ENCODE measurements at places on chromosomes 4 and X.
A peak's percentile ranks its signal among the peaks of the same experiment; 100 is the strongest.

- no peak for DNase-seq
Measured at GRCh38 chr4:147960971-147961370, 229.1 kb downstream of the ARHGAP10 start.

- no peak for DNase-seq
Measured at GRCh38 chr4:126071346-126072333, 756.9 kb downstream of the FAT4 start.

DNA sequence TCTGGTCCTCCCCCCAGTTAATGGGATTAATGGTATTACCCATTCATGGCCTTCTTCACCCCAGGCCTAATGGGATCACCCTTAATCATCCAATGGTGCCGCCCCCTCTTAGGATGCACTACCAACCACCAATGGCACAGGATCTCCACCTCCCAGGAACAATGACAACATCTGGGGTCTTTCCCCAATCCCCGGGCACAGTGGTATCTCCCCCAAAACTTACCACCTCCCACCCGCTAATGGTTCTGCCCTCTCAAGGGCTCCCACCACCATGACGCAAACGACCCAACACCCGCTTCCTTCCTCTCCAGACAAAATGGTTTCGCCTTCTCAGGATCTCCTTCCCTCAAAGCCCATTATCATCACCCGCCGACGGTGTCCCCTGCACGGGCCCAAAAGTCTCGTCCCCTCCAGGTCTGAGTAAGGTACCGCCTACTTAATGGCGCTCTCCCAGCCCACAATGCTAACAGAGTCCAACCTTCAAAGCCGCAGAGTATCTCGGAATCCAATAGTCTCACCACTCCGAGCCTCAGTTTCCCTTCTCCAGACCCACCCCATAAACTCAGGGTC, 458 bp downstream of the GRIPAP1 start:
- DNase-seq: no peak

- no peak for DNase-seq
Measured at GRCh38 chr4:172543249-172543648, 625.4 kb upstream of the GALNT7 start.

GRCh38 chr4:80092088-80092487, 19.1 kb upstream of the ANTXR2 start:
- DNase-seq: no peak

- no peak for DNase-seq
Measured at GRCh38 chr4:137638934-137639333, 106.6 kb upstream of the PCDH18 start.

DNA sequence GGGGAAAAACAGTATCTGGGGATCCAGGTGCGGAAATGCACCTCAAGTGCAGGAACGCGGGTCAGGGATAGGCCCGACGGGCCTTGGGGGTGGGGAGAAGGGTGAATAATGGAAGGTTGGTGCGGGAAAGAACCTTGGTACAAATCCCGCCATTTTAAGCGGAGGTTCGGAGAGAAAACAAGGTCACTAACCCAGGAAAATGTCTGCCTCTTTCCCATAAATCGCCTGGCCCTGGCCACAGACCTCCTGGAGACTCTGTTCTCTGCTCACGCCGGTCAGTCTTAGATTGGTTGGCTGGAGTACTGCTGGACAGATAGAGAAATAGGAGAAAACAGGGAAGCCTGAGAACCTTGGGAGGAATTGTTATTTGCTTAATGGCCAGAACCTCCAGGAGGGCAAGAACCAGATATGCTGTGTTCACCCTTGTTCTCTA, 897 bp upstream of the FBXL5 start:
- DNase-seq: no peak

DNA sequence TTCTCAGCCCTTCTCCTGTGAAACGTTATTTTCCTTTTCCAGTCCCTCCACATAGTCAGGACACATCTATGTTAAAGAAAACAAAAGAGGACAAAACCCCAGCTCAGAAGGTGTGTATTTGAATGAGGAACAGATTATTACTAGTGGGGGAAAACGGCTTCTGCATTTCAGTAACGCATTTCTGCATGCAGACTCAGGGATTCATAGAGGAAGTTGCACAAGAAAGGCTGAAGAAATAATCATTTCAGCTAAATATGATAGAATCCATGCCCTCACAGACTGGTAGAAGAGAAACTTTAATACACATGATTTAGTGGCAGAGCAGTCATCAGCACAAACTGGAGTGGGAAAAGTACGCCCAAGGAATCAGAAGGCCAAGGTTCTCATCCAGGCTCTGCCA, 270.8 kb upstream of the FGF13 start:
- DNase-seq: no peak

- no peak for DNase-seq
Measured at GRCh38 chr4:37023504-37023903, 221.0 kb upstream of the NWD2 start.

- no peak for DNase-seq
Measured at GRCh38 chr4:133524369-133524768, 375.3 kb downstream of the PCDH10 start.

GRCh38 chr4:155819066-155819465, 47.0 kb downstream of the ASIC5 start:
- no peak for DNase-seq

DNA sequence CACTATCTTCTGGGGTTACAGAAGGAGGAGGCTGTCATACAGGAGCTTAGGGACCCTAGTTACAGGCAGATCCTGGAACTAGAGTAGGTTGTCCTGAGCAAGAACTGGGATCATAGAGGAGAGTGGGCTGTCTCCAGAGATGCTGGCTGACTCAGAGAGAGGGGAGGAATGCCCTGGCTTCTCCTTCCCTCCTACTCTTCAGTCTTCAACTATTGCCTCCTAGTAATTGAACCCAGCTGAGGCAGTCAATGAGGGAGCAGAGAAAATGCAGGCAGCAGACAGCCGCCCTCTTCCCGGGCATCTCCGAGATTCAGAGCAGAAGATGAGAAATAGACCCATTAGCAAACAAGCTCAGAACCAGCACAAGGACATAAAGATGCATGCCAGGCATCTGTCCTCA, 118.3 kb upstream of the PDE5A start:
- DNase-seq: no peak

DNA sequence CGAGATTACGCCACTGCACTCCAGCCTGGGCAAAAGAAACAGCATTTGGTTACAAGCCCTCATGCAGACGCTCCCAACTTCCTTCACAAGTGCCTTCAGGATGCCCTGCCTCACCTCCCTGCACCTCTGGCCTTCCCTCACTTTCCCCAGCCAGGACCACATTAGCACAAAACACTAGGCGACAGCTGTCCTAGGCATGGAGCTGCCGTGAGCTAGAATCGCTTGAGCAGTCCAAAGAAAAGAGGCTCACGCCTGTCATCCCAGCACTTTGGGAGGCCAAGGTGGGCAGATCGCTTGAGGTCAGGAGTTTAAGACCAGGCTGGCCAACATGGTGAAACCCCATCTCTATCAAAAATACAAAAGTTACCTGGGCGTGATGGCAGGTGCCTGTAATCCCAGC, 15.8 kb downstream of the RNF212 start:
- no peak for DNase-seq

- no peak for DNase-seq
Measured at GRCh38 chr4:36280555-36280954, 861 bp upstream of the DTHD1 start.

DNA sequence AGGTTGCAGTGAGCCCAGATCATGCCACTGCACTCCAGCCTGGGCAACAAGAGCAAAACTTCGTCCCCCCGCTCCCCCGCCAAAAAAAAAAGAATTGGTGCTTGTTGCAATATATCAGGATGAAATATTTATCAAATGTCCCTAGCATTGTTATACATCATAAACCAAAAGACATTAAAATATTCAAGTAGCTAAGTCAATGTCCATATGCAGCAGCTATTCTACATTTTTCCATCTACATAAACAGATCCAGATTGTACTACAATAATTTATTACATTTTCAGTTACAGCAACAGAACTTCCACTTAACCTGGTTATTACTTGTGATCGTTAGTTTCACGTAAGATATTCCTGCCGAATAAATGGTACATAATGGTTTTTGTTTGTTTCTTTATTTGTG, 64.1 kb downstream of the ARAP2 start:
- DNase-seq: no peak

- DNase-seq: no peak
Measured at GRCh38 chr4:88743696-88744095, 46.1 kb upstream of the NAP1L5 start.

DNA sequence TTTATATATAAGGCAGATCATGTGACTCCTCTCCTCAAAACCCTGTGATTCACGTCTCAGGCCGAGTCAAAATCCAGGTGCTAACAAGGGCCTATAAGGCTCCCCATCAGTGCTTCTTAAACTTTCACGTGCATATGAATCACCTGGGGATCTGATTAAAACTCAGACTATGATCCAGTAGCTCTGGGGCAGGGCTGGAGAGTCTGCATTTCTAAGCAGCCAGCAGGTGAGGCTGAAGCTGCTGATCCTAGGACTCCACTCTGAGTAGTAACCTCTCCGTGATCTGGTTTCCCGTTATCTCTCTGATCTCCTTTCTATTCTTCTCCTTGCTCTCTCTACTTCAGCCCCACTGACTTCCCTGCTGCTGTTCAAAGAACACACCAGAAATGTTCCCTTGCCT, 252.4 kb upstream of the RPS6KA3 start:
- no peak for DNase-seq

GRCh38 chr4:55866973-55867574, 13.6 kb downstream of the EXOC1 start:
- peak; percentile 10 for DNase-seq

GRCh38 chr4:89616382-89616781, 220.6 kb downstream of the SNCA start:
- DNase-seq: no peak

DNA sequence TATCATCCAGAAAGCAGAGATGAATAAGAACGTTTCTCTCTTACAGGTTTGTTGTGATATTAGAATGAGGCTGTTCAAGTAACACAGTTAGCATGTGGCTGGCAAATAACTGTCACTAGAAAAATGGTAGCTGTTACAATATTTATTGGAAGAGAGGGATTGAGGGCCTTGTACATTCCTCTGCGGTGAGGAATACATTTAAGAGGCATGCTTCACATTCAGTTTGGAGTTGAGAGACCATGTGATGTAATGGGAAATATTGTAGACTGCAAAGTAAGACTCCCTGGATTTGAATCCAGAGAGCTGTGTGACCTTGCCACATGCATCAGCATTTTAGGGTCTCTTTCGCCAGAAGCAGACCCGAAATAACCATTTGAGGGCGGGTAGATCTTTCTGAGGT, 104.8 kb upstream of the KIT start:
- no peak for DNase-seq

DNA sequence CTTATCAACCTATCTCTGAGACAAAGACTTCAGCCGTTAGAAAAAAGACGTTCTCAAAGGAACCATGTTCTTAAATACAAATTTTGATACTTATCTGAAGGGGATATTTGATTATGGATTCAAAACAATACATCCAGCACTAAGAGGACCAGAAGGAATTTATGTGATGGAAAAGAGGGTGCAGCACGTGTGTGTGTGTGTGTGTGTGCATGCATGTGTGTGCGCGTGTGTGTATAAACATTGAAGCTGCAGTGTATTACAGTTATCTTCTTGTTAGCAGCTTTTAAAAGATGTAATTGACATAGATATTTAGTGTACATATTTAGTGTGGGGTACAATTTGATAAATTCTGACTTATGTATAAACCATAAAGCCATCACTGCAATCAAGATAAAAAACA, 44.9 kb downstream of the ANK2 start:
- DNase-seq: no peak

GRCh38 chr4:149584722-149585121, 230.9 kb downstream of the IQCM start:
- no peak for DNase-seq

DNA sequence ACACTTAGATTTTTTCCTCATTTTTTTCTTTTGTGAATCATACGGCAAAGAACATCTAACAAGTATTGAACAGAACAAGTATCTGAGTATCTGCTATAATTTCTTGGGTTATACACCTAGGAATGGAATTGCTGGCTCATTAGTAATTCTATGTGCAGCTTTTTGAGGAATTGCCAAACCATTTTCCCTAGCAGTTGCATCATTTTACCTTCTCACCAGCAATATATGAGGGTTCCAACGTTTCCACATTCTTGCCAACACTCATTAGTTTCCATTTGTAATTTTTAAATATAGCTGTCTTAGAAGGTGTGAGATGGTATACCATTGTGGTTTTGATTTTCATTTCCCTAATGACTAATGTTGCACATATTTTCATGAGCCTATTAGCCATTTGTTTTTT, 41.1 kb upstream of the DCAF8L1 start:
- DNase-seq: no peak

DNA sequence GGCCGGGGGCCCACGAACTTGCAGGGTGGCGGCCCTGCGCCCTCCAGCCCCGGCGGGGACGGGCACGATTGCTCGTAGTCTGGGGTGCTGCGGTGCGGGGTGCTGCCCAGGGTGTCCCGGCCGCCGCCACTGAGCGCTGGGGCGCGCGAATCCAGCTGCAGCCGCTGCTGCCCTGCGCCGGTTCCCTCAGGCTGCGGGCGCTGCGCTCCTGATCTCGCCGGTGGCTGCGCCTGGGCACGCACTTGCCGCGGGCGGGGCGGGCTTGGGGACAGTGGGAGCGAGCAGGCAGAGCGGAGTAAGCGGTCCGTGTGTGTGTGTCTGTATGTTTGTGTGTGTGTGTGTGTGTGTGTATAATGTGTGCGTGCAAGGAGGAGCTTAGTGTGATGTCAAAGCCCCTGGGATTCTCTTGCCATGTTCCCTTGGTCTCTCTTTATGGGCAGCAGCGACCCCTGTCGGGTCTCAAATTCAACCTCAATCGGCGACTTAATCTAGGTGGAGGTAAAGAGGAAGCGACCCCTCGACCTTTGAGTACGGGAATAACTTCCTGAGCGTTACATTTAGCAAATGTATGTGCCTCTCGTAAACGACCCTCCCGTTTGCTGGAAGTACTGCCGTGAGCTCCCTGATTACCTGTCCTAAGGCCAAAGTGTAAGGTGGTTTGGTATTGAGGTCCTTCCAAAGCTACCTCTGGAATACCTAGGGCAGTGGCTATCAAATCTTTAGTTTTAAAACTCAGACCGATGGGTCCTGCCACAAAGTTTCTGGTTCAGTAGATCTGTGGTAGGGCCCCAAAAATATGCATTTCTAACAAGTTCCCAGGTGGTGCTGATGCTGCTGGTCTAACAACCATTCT, at the start of gene RNF150:
TSS of gene RNF150 (minus strand) at position 324 of the 853 bp plus-strand sequence.
- peak; percentile 74 for DNase-seq

- DNase-seq: no peak
Measured at GRCh38 chr4:26812049-26812714, 48.5 kb upstream of the STIM2 start.

GRCh38 chr4:141797966-141798365, 161.6 kb downstream of the IL15 start:
- DNase-seq: no peak

- no peak for DNase-seq
Measured at GRCh38 chr4:173381610-173382009, 10.9 kb downstream of the SAP30 start.

DNA sequence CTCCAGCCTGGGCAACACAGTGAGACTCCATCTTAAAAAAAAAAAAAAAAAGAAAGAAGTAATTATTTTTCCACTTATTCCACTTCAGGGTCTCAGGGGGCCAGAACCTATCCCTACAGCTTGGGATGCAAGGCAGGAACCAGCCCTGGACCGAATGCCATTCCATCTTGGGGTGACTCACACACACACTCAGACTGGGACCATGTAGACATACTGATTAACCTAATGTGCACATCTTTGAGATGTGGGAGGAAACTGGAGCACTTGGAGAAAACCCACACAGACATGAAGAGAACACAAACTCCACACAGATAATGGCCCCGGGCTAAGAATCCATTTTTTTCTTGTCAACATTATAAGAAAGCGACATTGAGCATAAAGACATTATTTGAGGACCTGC, 132.5 kb downstream of the PTTG2 start:
- no peak for DNase-seq
